ENCODE measurements at places on chromosomes 4 and X.

DNA sequence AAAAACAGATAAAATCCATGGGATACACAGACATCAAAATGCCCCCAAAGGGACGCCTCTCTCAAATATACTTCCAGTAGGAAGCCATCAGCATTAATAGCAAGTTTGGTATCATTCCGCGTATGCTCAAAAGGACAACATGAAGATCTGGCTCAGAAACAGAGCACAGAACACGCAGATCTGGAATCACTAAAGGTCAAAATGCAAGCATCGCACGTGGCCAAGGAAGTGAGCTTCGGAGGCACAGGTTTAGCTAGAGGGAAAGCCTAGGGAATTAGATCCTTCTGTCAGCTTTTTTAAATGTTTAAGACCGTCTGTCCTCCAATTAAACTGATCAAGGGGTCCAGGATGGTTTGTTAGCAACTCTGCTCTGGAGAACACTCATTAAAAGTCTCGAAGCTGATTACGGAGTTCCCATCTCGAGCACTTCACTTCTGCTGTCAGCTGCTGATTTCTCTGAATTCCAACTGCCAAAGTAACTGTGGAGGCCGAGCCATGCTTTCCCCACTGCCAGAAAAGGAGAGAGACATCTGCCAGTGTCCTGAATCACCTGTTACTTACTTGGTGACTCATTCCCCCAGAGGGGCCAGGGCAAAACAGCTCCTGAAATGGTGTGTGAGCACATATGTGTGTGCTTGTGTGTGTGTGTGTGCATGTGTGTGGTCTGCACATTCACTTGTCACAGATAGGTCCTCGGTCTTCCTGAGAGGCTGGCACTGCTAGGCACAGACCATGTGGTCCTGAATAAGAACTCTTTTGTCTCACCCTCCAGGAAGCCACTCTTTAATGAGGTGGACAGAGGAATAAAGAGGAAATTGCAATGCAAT is 177.7 kb upstream of the PPARGC1A start:
- DNase-seq, result no peak

DNA sequence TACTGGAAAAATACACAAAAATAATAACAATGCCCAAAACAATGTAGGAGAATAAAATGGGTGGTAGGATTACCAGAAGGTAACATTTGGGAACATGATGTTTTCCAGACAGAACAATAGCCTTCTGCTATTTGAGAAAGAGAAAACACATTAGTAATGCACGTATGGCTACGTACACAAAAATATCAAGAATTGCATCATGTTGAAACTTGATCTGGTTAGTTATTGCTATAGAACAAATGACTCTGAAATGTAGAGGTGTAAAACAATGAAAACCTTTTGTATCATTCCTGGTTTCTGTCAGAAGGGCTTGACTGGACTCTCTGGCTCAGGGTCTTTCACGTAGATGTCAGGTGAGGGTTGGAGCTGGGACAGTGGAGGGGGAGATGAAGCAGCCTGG is 1040.0 kb downstream of the FAT4 start:
- no peak for DNase-seq

- DNase-seq, result no peak
Observed at GRCh38 chrX:11698702-11699101, 33.0 kb upstream of the ARHGAP6 start.

DNA sequence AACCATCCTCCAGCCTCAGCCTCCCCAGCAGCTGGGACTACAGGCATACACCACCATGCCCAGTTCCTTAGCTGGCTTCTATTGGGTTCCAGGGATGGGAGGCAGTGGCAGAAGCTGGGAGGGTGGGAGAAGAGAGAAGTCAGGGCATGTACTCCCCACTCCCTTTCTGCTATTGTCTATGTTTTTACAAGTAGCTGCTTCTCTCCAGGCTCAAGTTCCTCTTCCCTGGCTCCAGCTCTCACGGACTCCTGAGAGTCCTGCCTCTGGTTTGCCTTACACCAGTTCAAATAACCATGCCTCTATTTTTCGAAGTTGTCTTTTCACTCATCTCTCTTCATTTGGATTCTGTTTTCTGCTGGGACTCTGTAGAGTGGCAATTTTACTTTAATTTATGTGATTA is 2.9 kb downstream of the TBC1D9 start:
- no peak for DNase-seq

- no peak for DNase-seq
Observed at GRCh38 chrX:140917354-140918115, 84.9 kb upstream of the SPANXB1 start.

DNA sequence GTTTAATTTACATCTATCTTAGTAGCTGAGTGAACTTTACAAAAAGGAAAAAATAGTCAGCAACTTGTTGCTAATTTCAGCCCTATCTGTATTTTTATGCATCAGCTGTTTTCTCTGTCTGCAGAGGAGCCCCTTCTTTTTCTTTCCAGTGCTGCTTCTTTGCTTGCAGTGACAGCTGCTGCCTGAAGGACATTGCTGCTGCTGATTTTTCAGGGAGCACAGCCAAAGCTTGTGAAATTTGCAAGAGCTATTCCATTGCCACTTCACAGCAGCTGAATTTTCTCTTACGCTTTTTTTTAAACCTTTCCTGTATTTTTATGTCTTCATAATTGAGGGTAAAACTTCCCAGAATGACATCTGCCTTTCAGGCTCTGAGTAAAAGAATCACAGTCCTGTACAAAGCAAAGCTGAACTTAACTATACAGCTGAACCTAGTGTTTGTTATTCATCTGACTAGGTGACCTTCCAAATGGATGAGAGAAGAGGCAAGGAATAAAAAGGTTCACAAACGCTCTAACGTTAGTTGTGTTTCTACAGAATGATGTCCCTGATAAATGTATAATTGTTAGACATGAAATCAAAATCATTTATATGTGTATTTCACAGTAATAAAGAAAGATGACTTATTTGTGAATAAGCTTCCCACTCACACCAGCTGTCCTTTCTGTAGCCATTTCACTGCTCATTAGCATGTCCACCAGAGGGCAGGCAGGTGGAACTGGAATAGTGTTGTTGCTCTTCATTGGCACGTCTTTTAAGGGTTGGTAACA is 541.4 kb downstream of the ADGRL3 start:
- no peak for DNase-seq

DNA sequence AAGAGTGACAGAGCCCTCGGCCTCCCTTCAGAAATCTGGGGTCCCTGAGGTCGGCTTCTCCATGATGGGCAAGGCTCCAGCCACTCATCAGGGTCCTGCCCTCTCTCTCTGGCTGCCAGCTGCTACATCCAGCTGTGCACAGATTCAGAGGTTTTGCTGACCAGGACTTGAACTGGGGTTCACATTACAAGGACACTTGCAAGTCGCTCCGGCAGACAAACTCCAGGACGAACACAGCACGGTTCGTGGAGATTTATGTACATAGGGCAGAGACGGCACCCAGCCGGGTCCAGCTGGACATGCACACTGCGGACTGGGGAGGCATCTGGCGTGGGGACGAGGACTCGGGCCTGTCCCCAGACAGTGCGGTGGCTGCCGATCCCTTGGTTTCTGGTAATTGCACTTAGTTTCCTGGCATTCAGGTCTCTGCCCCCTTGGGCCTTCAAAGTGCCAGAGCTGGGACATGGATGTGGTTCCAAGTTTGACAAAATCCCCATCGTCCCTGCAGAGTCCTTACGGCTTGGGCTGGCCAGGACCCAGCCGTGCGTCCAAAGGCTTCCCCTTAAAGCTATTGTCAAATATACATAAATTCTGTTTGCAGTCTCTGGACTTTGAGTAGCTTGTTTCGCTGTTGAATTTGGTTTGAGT is 6.2 kb upstream of the C4orf50 start:
- no peak for DNase-seq

DNA sequence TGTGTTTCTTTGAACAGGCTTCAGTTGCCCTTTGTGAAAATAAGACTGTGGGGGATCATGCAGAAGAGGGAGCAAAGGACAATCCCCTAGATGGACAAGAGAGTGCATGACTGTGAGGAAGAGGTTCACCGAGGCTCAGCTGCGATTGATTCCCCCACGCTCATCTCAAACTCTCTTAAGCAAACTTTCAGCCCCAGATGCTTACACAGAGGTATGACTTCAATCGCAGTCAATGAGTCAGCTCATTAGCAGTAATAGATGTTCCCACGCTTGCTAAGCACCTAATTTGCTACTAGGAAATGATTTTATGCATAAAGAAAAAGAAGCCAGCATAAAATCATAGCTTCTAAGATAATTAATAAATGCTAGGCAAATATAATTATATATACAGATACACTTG is 2256.1 kb upstream of the AGA start:
- DNase-seq, result no peak

DNA sequence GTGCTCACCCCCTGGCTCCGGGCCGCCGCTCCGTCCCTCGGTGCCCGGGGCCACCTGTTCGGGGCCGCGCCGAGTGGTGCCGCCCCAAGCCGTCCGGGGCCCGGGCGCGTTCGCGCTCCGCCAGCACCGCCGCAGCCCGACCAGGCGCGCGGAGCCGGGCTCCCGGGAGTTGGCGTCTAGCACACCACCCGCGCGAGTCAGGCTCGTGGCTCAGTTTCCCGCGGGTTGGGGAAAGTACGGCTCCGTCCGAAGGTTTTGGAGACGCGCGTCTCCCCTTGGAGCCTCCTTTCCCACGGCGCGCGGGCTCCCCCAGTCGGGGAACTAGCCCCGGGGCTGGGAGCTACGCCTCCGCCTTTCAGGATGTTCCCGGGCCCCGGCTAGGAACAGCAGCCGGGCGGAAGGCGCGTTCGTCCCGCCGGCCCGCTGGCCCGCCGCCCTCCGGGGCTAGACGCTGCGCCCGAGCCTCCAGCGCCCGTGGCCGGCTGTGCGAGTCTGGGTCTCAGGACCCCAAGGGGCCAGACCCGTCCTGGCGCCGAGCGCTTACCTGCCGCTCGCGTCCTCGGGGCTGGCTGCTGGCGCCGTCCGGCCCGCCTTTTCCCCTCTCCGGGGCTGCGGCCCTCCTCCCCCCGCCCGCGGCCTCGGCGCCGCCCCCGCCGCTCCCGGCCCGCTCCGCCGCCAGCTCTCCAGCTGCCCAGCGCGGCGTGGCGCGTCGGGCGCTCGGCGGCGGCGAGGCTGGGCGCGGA is at the start of gene ADGRG2:
TSS of gene ADGRG2 (minus strand) at position 571 of the 743 bp plus-strand sequence. CDS start 53,634 bp downstream, outside the sequence.
- DNase-seq, result no peak

GRCh38 chr4:145618210-145618931 is 814 bp upstream of the MMAA start:
- DNase-seq, result peak; percentile 6

DNA sequence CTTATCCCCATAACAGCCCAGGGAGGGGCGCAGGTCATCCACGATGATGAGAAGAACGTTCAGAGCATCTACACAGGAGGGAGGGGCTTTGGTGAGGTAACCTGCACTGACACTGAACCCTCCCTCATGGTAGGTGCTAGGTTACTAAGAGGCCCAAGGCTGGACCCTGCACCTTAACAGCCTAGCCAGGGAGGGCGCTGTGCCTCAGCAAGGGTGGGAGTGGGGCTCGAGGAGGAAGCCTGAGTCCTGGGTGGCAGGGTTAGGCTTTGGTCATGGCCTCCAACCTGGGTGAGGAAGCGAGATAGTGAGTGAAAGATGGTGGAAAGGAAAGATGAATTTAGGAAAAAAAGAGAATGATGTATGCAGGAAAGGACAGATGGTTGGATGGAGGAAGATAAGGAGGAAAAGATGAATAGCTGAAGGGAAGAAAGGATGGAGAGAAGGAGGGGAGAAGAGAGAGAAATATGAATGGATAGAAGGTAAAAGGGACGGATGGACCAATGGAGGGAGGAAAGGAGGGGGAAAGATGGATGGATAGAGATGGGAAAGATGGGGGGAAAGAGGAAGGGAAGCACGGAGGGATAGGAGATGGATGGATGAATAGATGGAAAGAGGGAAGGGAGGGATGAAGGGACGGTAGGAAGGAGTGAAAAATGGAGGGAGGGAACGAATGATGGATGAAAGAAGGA is 736 bp downstream of the IDS start:
- DNase-seq, result peak; percentile 26

GRCh38 chrX:9885150-9885549 is 82.0 kb upstream of the CLDN34 start:
- peak; percentile 10 for DNase-seq

DNA sequence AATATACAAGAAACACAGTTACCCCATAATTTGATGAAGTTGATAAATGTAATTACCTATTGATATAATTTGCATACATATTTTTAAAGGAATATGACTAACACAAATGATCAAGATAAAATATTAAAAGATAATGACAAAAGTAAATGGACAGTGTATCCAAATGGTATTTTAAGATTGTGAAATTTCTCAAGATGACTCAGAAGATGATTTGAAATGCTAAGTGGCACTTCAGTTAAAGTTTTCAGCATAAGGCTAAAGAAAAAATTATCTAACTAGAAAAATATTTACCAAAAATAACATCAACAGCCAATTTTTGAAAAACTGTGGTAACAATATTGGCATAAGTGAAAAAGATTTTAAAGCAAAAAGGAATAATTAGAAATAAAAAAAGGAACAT is 248.4 kb upstream of the NDST4 start:
- no peak for DNase-seq

DNA sequence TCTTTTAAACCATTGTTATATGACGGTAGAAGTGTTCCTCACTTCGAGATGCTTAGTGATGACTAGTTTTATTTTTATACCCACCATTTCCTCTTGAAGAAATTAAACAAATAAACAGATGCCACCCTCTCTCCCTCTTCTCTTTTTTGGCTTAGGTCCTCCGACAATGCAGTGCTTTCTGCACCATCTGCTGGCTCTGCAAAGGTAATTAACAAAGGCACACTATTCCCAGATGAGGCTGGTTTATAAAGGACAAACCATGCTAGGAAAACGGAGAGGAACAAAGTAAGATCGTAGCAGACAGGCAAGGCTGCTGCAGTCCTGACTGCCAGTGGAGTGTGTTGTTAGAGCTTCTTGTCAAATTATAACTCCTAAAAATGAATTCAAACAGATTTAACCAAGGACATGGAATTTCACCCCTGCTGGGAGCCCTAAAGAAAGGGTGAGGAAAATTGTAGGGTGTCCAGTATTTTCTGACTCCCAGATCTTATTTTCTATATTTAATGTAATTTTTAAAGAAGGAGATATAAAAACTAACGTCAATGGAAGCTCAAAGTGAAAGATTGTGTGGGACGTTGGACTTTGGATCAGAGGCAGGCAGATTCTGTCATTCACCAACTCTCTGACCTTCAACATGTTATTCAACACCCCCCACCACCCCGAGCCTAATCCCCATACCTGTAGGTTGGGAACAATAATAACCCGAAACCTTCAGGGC is 142.1 kb downstream of the CPEB2 start:
- DNase-seq, result no peak

DNA sequence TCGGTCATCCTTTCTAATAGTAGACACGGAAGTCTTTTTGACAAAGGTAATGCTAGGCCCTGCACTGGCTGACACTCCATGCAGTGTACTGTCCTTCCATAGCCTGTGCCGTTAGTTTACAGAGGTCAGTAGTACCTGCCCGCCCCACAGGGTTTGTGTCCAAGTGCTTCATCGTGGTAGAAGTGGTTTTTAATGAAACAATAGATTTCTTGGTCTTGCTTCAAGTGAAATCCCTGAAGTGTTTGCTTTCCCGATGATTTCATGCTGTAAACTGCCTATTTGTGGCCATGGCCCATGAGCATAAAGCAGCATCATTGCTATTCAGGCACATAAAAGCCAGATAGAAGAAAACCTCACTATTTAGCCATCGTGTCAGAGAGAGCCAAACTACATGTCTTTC is 139.3 kb downstream of the GPR143 start:
- no peak for DNase-seq

GRCh38 chrX:85630901-85631300 is 251.4 kb upstream of the POF1B start:
- DNase-seq, result no peak

- DNase-seq, result no peak
Observed at GRCh38 chr4:146095091-146095690, 80.3 kb upstream of the LSM6 start.
